ENCODE measurements at places on chromosomes 6 and 20.

DNA sequence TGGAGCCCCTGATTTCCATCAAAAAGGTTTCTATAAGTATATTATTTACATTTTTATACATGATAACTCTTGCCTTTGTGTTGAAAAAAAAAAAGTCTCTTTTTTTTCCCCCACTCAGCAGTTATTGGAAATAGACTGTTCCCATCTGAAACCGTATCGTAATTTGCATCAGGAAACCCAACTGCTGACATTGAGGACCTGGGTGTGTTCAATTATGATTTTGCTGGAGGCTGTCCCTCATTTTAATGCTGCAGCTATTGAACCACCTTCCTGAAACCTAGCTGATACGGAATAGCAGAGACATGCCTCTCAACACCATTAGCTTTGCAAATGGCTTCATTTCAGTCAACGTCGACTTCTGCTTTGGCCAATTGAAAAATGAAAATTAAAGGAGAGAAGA lies 98.9 kb downstream of the ZNF217 start:
- DNase-seq: no peak

GRCh38 chr6:87431263-87431662 lies 23.5 kb downstream of the CFAP206 start:
- no peak for DNase-seq

GRCh38 chr6:72348926-72349325 lies 272.9 kb upstream of the KCNQ5 start:
- DNase-seq: no peak

DNA sequence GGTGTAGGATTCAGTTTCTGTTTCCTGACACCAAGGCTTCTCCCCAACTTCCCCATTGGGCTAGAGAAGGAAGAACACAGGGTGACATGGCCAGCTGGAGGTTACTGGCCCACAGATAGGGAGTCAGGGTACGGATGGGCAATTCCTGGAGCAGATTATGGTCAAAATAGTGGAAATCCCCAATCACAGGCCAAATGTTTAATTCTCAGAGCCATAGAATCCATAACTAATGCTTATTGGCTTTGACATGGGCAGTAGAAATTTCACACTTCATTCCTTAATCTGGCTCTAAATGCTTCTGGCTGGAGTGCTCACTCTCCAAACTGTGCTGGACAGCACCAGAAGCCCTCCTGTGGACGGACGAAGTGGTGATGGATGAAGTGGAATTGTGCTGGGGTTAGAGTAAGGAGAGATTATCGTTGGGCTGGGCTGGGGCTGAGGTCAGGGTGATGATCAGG lies 887 bp downstream of the SIGLEC1 start:
- DNase-seq: no peak

GRCh38 chr6:163207431-163208383 lies 206.8 kb upstream of the QKI start:
- no peak for DNase-seq

- DNase-seq: no peak
These were observed 321.1 kb downstream of the SYNE1 start for GRCh38 chr6:152316024-152316423.

DNA sequence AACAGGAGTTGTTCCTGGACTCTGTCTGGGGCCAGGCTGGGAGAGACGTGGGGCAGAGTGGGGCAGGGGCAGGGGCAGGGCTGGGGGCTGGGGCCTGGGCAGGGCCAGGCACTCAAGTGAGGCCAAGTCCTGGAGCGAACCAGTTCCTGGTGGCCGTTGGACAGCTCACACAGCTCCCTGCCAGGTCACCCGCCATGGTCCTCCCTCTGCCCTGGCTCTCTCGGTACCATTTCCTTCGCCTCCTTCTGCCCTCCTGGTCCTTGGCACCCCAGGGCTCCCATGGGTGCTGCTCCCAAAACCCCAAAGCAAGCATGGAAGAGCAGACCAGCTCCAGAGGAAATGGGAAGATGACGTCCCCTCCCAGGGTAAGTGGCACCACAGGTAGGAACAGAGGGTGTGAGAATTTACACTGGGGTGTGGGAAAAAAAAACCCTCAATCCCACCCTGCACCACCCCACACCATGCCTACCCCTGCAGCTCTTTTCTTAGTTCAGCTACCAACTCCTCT lies at the start of gene MCCD1:
Gene MCCD1, plus strand, starts transcription at position 142 of the 508 bp plus-strand sequence. Its CDS starts 53 bp downstream, at position 195.
- no peak for DNase-seq

DNA sequence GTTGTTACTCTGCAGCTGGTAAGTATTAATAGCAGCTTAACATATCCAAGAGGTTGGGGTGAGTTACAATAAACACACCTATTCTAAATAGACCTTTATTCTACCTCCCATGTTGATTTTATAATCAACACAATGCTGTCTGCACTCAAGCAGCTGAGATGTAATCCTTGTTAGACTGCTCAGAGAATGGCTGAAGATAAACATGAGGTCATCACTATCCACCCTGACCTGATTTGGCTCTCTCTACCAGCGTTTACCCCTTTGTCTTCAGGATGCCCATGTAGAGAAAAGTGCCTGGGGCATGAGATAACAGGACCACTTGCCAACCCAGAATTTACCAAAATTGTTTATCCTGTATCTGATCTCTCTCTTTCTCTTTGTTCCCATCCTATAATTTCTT lies 220.7 kb upstream of the DEFB112 start:
- DNase-seq: no peak

DNA sequence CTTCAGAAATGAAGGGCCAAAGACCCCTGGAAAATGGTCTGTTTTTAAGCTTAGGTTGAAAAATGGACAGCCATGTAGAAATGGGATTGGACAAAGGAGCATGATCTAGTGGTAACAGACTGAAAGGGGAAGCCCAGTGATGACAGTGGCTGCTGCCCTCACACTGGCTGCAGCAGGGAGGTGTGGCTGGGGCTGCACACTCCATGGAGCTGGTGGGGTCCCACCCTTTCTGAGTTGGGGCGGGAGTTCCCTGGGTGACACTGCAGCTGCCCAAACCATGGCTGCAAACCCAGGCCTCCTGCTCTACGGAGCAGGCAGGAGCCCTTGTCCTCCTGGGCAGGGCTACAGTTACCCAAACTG lies 8.5 kb upstream of the PACSIN1 start:
- DNase-seq: no peak

- DNase-seq: no peak
These were observed 5.9 kb upstream of the NOX3 start for GRCh38 chr6:155461556-155461955.

DNA sequence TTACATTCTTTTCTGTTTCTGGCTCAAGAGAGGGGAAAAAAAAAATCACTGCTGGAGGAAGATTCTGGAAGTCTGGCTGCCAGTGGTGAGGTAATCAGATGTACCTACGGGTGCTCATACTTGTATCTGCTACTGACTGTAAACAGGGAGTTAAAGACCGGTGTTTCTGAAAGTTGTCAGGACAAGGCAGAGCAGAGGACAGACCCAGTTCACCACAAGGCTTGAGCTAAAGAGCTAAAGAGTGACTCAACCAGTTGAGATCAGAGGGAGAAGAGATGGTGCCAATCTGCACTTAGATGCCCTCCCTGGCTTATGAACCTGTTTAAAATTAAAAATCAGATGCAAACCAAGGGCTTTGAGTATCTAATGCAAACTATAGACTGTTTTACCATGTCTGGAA lies 55.4 kb downstream of the CEP162 start:
- no peak for DNase-seq

- no peak for DNase-seq
These were observed 6.7 kb downstream of the ACTR5 start for GRCh38 chr20:38754924-38755323.

DNA sequence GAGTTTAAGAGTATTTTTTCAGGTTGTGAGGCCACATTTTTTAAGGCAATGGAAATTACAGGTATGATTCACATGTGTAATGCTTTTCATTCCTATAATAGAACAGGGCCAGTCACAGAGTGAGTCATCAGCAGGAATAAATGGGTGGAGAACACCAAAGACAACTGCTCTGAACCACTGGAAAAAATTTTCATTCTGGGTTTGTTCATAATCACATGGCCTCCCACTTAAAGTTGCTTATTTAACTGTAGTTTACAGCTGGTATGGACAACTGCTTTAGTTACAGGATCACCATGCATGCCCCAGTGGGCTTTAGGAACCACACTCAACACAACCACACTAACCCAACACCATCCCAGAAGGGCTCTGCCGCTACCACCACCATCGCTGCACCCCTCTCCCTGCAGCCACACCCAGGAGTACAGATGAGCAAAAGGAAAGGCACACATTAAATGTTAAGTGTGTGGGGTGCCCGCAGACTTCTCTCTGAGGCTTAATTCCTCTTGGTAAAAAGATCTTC lies 107.0 kb upstream of the DST start:
- no peak for DNase-seq

DNA sequence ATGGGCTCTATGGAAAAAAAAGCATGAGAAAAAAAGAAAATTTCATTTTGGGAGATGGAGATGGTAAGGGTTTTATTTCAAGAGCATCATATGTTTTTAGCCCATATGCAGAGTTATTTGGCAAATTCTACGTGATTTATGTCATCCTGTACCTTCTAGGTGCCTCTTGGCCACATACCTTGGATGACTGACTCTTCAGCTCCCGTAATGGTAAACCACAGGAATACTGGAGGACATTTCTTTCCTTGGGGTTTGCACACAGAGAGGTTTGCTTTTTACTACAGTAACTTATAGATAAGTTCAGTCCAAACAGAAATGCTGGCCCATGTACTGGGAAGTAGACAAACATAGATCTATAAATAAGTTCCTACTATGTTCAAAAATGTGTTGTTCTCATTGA lies 132.2 kb downstream of the SH3BGRL2 start:
- no peak for DNase-seq

DNA sequence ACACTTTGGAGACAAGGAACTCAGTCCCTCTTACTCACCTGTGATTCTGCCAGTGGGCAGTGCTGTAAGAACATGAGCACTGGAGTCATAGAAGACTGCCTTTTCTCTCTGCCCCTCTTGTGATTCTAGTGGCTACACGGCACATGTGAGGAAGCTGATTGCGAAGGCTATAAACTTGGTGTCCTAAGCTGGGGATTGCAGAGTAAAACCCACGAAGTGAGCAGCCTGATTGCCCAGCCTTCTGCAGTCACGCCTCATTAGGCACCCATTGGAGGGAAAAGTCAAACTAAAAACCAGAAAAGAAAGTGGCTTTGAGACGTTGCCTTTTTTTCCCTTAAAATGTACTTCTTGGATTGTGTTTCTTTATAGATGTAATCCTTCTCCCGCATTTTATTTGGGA lies 748.4 kb upstream of the CHD6 start:
- no peak for DNase-seq
